ENCODE measurements at places on chromosomes 7 and 10.

DNA sequence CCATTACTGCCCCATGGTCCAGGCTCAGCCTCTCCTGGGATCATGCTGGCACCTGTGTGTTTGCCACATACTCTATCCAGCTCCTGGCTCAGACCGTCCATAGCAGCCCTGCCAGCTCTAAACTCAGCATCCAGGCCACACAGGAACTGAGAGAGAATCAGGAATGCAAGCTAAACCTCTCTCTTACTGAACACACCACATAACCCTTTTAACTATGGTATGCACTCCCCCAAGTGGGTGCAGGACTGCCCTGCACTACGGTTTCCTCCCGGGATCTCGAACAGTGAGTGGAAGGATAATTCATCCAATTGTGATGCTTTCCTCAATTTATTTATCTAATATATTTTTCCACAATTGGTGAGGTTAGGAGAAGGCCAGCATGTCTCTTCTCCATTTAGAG is 17.1 kb upstream of the ZNF800 start:
- no peak for DNase-seq

- no peak for DNase-seq
Measured at GRCh38 chr7:80860554-80860953, 58.3 kb downstream of the SEMA3C start.

DNA sequence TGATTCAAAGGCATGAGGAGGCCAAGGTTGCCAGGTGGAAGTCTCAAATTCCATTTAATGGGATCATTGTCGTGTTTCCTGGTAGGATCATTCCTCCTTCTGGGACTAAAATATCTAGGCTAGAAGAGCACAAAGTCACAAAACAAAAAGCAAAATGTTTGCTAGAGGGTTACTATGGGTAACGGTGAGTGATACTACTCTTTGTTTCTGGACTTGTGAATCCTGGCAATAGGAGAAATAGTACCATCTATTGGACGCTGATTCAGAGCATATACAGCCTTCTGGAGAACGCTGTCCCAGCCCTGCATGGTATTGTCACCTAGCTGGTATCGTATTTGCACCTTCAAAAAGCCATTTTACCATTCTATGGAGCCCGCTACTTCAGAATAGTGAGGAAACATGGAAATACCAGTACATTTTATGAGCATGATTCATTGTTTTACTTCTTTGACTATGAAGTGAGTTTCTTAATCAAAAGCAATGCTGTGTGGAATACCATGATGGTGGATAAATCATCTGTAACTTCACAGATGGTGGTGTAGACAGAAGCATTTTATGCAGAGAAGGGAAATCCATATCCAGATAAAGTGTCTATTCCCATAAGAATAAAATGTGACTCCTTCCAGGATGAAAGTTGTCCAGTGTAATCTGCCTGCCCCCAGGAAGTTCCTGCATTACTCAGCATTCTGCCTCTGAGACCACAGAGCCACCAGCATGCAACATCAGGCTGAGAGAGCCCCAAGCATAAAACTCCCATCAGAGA is 361.0 kb downstream of the ETV1 start:
- no peak for DNase-seq

- DNase-seq: no peak
Measured at GRCh38 chr7:157827045-157827862, 490.4 kb downstream of the DNAJB6 start.

GRCh38 chr10:86375204-86375603 is 8.6 kb upstream of the GRID1 start:
- no peak for DNase-seq

DNA sequence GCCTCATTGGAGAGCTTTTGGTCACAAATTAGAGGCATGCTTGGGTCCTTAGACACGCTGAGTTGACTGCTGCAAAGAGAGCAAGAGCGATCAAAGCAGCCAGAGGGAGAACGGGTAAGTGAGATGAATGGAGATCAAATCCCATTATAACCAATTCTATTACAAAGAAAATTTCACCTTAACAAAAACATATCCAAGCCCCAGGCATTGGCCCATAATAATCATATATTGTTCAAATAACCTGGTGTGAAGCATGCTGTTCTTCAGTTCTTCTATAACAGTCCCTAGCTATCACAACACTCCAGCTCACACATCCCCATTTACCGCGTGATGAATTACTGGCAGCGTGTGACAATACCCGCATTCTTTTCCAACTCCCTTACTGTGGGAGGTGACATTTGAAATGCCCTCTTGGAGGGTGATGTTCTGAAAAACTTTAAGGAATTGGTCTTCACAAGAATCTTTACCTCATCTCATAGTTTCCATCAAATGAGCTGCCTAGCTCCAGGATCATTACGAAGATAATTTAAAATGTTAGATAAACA is 156.1 kb upstream of the PLXNA4 start:
- peak; percentile 73 for DNase-seq

- DNase-seq: peak; percentile 33
Measured at GRCh38 chr10:101672536-101672935, 22.4 kb downstream of the FBXW4 start.

DNA sequence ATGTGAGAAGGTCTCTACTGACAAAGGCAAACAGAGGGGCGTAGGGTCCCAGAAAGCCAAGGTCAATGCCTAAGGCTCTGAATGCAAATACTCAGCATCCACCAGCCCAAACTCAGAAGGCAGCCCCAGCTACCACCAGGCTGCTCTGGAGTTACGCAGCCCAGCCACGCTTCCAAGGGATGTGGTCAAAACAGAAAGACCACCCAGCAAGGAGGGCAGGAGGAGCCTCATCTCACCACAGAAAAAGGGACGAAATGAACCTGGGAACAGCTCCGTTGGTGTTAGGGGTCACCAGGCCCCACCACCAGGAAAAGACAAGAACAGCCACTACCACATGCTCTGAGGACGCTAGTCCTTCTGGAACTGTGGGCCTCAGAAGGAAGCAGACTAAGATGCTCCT is 65.1 kb downstream of the CTBP2 start:
- no peak for DNase-seq

DNA sequence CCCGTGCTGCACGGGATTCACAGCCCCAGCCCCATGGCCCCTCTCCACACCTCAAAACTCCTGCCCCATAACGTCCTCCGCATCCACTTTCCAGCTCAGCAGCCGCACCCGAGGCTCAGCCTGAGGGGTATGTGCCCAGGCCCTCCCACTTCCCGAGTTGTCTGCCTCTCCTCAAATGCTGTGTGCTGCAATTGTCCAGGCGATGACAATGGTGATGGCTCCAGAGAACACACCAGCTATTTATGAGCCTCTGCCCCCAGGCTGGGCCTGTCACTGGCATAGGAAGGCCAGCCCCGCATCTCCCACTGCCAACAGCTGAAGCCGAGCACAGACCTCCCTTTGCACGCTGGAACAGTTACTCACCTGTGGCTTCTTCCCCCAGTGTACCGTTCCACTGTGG is 2.4 kb upstream of the LDB3 start:
- DNase-seq: no peak

DNA sequence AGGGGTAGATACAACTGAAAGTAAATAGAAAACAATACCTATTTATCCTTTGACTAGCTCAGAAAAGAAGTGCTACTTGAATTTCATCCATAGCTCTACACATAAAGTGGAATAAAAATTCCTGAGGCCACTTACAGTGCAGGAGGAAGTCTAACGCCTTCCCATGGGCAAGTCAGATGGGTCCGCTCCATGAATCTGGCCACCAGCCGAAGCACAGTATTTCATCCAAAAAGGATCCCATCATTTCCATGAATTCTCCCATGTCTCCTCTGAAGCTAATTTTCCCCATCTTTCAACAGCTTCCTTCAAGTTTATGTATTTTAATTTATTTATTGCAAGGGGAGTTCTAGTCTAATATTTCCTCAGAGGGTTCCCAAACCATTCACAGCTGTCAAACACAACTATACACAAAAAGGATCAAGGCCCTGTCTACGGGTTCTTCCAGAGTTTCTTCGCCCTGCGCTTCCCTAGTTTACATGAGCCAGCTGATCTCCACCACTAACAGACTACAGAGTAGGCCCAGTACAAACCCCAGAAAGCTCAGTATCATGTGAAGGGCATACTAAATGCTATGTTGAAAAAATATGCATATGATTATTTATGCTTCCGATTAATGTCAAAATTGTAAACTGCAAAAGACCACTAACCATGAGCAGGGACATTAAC is 184.7 kb downstream of the DOCK4 start:
- no peak for DNase-seq

DNA sequence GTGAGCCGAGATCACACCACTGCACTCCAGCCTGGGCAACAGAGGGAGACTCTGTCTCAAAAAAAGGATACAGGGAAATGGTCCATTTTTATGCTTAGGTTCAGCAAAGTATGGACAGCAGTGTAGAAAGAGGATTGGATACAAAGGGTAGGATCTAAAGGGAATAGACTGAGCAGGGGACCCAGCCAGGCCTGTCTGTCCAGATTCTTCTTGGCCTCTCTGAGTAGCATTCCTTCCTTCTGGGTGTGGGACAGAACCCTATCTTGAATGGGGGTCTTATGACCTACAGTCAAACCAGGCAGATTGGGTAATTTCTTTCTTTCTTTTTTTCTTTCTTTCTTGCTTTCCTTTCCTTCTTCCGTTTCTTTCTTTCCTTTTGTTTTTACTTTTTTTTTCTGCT is 25.6 kb downstream of the SH2B2 start:
- no peak for DNase-seq

DNA sequence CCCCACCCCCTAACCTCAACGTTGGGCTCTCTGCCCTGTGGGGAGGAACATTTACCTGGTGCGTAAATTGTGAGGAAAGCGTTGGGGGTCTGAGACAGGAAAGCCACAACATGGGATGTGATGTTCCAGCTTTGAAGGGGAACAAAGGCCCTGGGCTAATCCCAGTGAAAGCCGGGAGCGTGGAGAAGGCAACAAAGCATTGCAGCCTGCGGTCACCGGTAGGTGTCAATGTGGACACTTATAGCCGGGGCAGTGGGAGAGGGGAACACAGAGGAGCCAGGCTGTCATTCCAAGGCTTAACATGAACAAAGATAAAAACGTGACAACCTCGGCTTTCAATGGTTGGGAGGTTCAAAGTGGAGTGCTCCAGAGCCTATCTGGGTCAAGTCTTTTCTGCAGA is 12.7 kb downstream of the PTF1A start:
- DNase-seq: no peak

DNA sequence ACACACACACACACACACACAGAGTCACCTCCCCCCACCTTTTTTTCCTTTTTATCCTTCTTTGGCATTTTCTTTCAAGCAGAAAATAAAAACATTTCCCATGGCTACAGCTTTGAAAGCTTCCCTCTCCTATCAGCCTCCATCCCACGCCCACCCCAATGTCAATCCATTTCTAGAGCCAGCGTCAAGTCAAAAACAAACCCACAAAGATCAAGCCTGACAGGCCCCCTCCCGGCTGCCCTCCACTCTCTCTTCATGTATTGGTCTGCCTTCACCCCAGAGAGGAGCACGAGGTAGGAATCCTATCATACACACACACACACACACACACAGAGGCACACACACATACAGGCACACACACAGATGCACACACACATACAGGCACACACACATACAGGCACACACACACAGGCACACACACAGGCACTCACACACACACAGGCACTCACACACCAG is 8.0 kb upstream of the TNRC18 start:
- peak; percentile 56 for DNase-seq

DNA sequence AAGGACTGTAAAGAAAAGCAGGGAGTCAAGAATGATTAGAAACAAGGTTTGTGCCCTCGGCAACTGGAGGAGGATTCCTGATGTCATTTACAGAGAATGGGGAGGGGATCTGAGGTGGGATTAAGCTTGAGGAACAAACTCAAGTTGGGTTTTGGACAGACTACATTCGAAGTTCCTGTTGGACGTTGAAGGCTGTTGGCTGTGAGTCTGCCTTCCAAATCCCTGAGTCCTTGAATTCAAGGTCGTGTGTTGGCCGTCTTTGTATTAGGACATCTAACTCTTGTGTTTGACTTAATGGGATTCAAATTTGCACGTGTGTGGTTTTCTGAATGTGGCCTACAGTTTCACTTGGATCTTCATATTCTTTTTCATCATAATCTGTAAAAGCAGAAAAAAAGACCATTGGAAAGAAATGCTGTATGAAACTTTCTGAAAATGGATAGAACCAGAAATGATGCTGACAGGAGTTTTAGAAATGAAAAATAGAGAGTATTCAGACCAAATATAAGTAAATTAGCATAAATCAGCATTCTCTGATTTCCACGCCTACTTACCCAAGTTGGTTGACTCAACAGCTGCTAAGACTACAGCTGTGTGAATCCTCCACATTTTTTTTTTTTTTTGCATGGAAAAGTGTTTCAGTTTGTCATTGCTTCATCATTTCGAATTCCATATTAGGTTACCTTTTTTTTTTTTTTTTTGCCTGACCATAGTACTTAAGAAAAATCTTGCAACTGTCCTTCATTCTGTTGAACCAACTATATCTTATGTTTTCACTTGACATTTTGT is 94.8 kb downstream of the KIAA1217 start:
- DNase-seq: peak; percentile 40

- DNase-seq: no peak
Measured at GRCh38 chr10:79300711-79301110, 46.6 kb upstream of the PPIF start.

GRCh38 chr10:14697281-14697680 is 77.4 kb downstream of the FAM107B start:
- DNase-seq: no peak

GRCh38 chr10:128540128-128540762 is 414.0 kb upstream of the MKI67 start:
- DNase-seq: no peak

GRCh38 chr10:62614389-62615157 is 189.9 kb upstream of the ADO start:
- DNase-seq: no peak

- DNase-seq: no peak
Measured at GRCh38 chr10:122034149-122034756, 45.3 kb downstream of the TACC2 start.

DNA sequence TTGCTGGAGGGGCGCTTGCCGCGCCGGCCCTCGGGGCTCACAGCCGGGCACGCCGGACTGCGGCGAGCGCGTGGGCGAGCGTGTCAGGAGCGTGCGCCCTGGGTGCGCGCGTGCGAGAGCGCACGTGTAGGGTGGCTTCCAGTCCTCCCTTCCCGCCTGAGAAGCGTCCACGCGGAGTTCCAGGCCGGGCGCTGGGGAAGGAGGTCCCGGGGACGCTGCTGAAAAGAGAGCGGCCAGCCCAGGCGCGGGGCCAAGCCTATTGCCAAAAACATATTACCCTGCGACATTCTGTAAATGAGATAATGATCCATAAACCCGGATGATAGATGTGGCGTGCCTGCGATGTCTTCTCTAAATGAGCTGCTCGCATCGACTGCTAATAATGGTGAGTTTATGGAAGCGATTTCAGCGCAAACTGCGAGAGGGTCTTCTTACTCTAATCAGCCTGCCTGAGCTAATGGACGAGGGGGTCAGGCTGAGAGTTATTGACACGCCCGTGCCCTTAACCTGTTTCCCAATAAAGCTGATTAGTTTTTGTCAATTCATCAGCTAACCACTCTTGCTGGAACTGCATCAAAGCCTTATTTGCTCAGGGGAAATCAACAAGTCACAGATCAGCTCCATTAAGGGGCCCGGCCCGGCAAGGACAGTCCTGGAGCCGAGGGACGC is 8.0 kb upstream of the MNX1 start:
- DNase-seq: no peak

All from brain (organoid and tissue), 16 donors.